NCI-H2107 (cell line): ENCODE measurements at places on chromosomes 7 and 10.

GRCh38 chr10:102620138-102620590 lies 24.1 kb upstream of the TRIM8 start:
- no peak for DNase-seq

GRCh38 chr10:4183761-4184261 lies 398.8 kb upstream of the KLF6 start:
- no peak for DNase-seq

DNA sequence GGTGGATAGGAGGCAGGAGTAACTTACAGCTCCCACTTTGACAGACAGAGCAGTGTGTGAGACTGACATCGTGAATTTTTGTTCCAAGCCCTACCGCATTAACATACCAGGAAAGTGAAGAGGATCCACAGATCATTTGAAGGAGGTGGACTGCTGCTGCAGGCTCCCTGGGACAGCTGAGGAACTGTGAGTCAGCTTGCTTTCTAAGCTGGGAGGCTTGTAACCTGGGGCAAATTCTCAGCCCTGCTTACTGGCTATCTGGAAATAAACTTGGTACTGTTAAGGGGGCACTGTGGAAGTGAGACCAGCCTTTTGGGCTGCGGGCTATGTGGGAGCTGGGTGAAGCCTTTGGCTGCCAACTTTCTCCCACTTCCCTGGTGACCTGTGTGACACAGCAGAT lies 1202.5 kb downstream of the DNAJB9 start:
- no peak for DNase-seq

DNA sequence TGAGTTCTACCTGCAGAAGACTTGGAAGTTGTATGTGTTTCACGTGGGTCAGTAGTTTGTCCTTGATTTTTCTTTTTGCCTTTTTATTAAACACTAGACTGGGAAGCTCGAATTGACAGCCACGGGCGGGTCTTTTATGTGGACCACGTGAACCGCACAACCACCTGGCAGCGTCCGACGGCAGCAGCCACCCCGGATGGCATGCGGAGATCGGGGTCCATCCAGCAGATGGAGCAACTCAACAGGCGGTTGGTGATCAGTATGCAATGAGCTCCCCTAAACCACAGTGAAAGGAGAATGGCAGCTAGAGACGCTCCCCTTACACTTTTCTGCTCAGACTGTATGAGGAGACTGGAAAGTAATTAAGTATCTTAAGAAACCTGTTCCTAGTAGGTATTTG lies 126.7 kb upstream of the STK17A start:
- DNase-seq = no peak

- DNase-seq = no peak
These were observed 1143.7 kb downstream of the DNAJB9 start for GRCh38 chr7:109713366-109713765.

DNA sequence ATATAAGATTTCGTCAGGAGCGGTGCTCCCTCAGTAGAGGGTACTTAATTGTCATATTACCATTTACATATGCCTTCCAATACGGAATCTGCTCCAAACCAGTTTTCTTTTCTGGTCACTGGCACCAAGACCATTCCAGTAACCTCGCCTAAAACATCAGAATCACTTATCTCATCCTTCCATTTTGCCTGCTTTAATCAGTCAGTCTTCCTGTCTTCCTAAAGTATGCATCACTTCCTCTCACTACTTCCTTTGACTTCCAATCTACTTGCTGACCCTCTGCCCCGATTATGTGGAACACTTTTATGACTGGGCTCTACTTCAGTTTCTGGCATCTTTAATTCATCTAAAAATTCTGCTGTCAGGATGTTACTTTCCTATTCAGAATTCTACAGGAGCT lies 33.5 kb downstream of the CUL2 start:
- no peak for DNase-seq

GRCh38 chr7:20343941-20344340 lies 13.2 kb downstream of the ITGB8 start:
- no peak for DNase-seq

DNA sequence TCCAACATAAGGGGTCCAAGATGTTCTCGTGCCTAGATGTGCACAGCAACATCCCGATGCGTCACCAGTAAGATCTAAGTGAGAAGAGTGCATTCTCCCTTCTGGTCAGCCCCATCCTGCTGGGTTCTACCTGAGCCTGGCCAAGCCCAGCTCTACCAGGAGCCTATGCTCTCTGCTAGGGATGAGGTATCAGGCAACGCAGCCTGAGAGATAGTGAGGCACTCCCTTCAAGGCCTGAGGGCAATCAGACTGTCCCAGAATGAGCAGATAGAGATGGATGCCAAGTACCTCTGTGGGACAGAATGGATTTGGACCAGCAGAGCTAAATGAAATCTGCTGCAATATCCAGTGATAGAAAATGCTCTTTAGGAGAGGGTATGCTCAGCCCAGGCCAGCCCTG lies 26.7 kb downstream of the DDC start:
- DNase-seq = no peak

GRCh38 chr10:48384699-48384982 lies 78.2 kb downstream of the MAPK8 start:
- DNase-seq = no peak
